ENCODE measurements at places on chromosomes 3 and 15.

- no peak for DNase-seq
Measured at GRCh38 chr3:66390013-66390412, 110.8 kb downstream of the LRIG1 start.

DNA sequence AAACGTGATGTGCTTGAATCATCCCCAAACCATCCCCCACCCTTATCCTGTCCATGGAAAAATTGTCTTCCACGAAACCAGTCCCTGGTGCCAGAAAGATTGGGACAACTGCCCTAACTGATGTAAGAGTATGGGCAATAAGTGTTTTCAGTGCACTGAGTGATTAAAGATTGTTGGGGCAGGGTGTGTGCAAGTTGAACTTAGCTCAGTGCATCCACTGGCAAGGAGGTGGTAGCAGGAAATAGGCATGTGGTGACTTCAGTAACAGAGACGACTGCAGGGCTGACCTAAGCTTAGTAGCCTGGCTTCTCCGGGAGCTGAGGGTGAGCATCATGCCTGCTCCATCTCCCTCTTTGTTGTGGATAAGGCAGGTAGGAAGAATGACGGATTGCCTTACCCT, 27.5 kb downstream of the PAQR9 start:
- DNase-seq: no peak

DNA sequence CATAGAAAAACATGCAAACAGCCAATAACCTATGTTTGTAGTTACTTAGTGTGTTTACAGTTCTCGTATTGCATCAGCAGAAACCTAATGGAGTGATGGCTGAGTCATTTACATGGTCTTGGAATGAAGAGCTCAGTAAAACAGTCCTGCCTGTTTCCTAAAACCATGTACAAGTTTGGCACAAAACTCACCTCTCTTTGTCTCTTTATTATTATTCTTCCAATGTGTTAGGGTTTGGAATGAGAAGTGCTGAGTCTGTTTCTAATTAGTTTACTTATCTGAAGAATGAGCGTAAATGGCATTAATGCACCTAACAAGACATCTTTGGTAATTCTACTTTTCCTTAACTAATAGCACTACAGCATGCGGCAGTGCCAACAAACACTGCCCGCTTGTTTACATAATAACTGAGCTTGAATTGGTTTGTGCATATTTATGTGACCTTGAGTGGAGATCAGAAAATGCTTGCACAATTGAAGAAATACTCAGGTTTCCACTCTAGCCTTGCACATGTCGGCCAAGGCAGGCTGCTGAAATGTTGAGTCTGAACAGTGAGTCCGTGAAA, 385.4 kb upstream of the SEMA6D start:
- no peak for DNase-seq

- no peak for DNase-seq
Measured at GRCh38 chr3:72100080-72100511, 315.1 kb upstream of the PROK2 start.

GRCh38 chr3:12143949-12144504, 14.7 kb downstream of the TIMP4 start:
- DNase-seq: no peak

- DNase-seq: no peak
Measured at GRCh38 chr3:70984776-70985482, 598.6 kb downstream of the FOXP1 start.

- DNase-seq: no peak
Measured at GRCh38 chr3:141243271-141243707, 11.7 kb downstream of the PXYLP1 start.

GRCh38 chr3:43019006-43019809, 40.1 kb downstream of the GASK1A start:
- no peak for DNase-seq

- no peak for DNase-seq
Measured at GRCh38 chr15:68990992-68991500, 23.4 kb upstream of the NOX5 start.

DNA sequence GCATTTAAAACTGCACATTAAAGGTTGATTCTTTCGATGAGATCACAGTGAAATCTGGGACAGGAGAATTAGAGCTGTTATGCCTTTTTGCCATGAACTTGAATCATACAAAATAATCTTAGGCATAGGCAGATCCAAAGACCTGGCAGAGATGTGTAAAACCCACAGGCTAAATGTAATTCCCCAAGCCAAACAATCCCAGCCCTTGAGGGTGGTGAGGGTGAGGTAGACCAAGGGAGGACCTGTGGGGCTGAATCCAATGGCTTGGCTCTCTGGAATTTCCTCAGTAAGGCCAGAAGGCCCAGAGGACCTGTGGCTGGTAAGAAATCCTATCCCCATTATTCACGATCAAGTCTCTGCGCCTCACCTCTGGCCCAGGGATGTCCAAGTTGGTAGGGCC, 80.5 kb upstream of the MEX3B start:
- DNase-seq: no peak

DNA sequence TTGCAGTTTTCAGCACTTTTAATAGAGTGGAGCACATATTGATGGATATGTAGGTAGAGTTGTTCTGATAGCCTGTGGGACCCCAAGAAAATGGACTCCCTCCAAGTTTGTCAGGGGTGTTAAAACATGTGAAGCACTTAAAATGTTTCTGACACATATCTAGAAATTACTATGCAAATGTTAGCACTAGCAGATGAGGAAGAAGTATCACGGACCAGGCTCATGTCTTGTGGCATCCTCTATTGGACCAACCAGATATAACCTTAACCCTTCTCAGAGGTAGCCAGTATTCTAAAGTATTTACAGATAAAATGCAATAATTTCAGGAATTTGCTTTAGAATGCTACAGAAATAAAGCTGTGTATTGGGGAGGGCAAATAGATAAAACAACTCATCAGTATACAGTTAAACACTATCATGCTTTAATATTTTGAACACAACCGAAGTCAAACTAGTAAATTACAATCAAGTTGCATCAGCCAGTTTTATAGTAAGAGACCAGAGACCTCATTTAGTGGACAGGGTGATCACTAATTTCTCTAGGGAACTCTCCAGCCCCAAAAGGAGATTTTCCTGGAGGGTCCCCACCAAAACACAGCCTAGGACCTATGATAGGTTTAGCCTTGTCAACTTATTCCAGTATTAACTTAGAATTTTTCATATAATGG, 57.2 kb upstream of the FBN1 start:
- no peak for DNase-seq

GRCh38 chr3:10962481-10963036, 30.0 kb upstream of the SLC6A1 start:
- no peak for DNase-seq

DNA sequence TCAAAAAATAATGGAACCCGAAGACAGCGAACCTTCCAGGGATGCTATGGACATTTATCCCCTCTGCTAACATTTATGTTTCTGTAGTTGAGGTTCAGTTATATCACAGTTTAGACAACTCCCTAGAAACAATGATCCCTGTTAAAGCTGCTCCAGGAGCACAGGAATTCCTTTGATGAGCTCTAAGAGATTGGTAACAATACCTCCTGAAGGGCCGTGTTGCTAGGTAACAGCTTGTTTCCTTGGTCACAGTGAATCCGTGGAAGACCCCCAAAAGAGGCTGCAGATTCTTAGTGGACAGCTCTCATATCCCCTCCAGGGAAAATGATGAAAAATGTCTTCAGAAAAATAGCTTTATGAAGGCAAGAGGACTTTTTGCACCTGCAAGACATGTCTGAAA, 160.2 kb downstream of the SERPINI1 start:
- no peak for DNase-seq

GRCh38 chr3:195696632-195697278, 24.0 kb upstream of the MUC20 start:
- DNase-seq: no peak

DNA sequence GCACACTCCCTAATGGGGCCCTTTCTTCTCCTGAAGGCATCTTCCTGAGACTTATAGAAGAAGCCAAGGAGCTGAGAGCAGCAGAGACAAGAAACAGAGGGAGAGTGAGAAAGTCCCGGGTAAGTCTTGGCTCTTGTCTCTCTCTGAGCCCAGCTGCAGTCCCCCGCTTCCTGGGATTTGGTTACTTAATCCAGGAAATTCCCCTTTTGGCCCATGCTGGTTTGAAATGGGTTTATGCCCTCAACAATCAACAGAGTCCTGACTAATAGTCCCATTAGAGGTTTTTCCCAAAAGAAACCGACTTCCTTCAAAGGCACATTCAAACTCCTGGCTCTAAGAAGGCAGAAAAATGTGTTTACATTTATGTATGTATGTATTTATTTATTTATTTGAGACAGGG, 22.0 kb downstream of the TMEM158 start:
- no peak for DNase-seq

DNA sequence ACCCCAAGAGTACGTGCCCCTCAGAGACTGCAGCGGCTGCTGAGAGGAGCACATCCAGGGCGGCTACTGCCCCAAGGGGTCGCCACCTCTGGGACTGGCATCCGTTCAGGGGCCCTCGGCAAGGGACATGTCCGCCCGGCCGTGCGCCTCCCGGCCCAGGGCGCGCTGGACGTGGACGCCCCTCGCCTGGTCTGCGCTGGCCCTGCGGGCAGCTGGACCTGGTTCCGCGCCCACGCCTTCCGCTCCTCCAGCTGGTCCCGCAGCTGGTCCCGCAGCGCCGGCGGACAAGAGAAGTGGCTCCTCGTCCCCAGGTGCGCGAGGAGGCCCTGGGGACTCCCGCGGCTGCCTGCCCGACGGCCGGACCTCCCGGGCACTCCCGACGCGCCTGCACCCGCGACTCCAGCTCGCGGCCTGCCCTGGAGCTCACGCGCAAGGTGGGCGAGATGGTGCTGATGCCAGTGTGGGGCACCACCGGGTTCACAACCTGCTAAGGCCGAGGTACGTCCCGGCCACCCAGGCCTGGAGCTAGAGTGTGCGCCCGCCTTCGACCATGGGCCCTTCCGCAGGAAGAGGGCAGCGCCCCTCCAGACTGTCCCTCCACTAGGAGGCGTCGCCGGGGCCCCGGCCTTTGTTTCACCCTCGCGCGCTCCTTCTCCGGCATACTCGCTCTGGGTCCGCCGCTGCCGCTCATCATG, 14.4 kb upstream of the GP9 start:
- DNase-seq: no peak

- no peak for DNase-seq
Measured at GRCh38 chr3:53501178-53501577, 6.8 kb downstream of the CACNA1D start.

- no peak for DNase-seq
Measured at GRCh38 chr15:88617031-88617722, 4.0 kb upstream of the AEN start.

DNA sequence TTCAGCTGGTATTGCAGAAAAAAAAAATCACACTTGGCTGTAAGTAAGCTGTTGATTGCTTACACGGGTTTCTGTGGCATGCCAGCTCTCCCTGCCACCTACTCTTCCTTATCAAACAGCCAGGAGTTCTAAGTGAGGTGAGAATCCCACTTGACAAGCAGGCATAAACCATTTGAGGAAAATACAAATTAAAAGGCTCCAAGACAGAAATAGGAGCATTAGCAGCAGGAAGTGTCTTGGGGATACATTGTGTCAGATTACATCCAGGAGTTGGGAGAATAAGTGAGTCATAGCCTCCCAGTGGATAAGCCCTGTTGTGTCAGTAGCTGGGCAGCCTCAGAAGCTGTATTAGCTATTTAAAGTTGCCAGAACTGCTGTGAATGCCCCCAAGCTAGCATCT, 256.0 kb downstream of the CNTN4 start:
- DNase-seq: no peak

DNA sequence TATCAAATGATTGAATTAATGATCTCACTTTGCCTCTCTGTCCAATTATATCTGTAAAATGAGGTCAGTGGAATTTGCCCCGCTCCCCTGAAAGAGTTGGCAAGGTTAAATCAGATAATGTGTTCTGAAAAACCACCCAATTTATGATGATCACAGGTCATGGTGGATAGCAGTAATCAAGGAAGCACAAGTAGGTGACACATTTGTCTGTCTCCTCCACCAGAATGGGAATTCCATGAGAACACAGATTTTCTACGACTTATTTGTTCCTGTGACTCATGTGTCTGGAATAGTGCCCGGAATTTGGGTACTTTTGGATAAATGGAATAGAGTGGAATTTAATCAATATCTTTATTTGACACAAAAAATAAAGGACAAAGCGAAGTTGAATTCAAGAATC, 220.9 kb upstream of the SUCLG2 start:
- DNase-seq: no peak

Measured in stimulated activated CD4-positive, alpha-beta T cell treated with anti-CD3 and anti-CD28 coated beads, Interleukin-1b, Interleukin-23, amount 100 ng/mL, for 1 hour (primary cell).